ENCODE measurements at places on chromosomes 1 and 21. TPM values are rescaled to one million over a fixed set of nuclear protein-coding genes. Genes with fewer than 3 reads are reported as not detected.
A peak's percentile ranks its signal among the peaks of the same experiment; 100 is the strongest.

PRR9 gene
- total RNA-seq = not detected

EXTL1 gene
- 1.8 TPM for total RNA-seq

EXO1 gene
- total RNA-seq = 6.5 TPM

GCSAML gene
- 0.23 TPM for total RNA-seq

HMGCS2 gene
- not detected for total RNA-seq

GRCh38 chr21:28447462-28447861 lies 545.2 kb downstream of the LTN1 start:
- no peak for DNase-seq

DNA sequence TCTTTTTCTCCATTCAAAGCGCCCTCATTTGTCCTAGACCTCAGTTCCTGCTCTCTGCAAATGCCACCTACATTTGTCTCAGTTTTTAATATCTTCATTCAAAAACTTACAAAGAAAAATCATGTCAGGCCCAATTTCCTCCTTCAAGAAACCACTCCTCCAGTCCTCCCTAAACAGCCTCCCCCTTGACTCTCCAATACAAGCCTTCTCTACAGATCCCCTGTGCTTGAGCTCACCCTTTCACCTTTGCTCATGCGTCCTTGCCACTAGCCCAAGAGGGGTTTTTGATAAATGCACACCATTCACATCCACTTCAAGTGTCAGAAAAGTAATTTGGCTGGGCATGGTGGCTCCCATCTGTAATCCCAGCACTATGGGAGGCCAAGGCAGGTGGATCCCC lies 140.6 kb downstream of the RERE start:
- DNase-seq = no peak

DNA sequence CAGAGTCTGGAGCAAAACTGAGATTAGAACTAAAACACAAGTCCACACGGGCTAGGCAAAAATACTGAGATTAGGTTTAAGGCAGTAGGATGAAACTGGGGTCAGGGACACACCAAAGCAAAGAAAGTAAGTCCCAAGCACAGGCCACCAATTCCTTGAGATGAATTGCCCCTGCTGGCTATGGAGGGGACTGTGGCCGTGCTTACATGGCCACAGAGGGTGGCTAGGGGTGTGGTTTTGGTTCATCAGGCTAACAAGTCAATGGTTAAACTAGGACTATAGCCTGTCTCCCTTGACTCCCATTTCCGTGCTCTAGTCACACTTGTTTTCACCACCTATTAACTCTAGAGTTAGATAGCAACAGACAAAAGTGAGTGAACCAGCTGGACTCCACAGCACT lies 394.8 kb downstream of the PBX1 start:
- no peak for DNase-seq

DNA sequence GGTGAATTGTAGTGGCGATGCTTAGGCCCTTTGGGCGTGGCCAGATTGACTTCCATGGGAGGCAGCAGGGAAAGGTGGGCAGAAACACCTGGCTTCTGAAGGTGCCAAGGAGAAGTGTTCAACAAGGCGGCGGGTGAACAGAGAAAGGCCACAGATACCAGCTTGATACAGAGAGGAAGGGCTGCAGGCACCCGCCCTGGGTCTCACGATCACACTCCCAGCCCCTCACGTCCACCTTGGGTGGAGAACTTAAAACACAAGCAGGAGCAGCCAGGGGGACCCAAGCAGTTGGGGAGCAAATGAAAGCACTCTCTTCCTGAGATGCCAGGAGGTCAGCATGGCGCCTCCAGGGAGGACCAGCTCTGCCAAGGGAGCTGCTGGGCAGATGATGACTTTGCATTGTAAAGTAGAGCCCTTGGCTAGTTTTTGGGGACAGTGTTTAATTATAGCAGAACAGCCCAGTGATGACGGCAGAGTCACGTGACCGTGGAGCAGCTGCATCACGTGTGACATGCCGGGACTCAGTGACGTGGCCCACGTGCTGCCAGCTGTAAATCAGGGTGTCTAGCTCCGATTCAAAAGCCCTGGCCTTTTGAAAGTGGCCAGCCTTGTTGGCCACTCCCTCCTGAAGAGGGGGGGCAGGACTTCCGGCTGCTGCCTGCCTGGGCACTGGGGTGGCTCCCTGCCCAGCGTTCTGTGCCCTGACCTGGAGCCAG lies 19.0 kb downstream of the SLC37A1 start:
- DNase-seq = no peak

DNA sequence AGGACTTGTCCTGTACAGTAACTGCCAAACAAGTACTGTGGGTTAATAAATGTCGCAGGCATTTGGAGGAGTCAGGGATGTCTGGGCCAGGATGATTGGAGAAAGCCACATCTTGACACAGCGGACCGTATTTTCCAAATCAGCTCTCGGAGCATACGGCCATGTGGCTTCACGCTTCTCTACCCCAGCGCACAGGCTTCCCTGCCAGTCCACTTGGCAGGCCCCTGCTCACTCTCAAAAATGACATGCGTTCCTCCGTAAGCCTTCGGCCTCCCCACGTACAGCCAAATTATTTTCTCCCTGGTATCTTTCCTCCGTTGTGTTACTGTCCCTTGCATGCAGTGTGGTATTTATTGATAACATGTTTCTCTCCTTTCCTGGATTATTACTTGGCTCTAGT lies 7.2 kb upstream of the LRRC38 start:
- no peak for DNase-seq

DNA sequence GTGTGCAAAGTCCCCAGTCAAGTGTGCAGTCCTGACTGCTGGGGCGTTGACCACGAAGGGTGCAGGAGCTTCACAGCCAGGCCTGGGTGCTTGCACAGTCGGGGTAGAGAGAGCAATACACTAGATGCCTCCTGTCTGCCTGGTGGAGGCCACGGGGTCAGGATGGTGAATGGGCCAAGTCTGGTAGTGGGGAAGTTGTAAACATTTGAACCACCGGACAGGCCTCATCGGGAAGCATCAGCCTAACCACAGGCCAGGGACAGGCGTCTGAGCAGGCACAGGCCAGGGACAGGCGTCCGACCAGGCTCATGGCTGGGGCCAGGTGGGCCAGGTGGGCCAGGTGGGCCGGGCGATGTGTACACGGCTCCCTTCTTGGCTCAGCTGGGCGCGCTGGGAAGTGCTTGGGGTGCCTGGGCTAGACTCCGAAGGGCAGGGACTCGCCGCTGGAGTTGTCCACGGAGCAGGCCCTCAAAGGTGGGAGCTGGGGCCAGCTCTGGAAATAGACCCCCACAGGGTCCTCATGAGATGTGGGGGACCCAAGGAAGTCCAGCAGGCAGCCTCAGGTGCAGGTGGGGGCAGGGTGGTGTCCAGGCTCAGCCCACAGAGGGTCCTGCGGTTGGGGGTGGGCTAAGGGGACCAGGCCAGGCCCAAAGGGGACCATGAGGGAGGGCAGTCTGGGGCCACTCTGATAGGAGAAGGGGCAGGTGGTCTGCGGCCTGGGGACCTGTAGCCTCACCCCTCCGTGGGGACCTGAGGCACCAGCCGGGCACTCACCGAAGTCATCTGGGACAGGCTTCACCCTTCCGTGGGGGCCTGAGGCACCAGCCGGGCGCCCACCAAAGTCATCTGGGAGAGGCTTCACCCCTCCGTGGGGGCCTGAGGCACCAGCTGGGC lies 15.0 kb downstream of the COL6A1 start:
- peak; percentile 2 for DNase-seq

DNA sequence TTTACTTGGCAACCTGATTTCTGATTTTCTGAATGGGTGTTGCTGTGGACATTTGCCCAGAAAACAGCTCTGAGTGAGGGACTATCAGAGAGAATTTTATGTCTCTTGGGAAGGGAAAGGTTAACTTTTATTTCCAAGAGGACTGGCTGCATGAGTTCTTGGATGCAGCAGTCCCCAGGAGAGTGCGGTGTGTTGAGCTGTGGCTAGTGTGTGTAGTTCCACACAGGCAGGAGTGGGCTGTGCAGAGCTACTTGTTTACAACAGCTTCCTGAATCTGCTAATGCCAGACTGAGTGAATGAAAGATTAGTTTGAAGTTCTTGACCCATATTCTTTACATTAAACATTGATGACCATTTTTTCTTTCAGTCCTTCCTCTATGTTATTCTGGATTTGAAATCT lies 41.0 kb upstream of the APOBEC4 start:
- no peak for DNase-seq

DNA sequence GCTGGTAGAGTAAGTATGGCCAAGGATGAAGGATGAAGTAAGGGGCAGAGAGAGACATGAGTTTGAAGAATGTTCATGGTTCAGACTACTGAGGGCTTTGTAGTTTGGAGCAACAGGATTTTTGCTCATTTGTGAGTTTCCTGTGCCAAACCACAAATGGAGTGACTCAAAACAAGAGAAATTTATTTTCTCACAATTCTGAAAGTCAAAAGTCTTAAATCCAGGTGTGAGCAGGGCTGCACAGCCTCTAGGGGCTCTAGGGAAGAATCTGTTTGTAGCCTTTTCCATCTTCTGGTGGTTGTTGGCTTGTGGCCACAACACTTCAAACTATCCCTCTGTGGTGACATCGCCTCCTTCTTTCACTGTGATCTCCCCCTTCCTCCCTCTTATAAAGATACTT lies 58.9 kb downstream of the RHOU start:
- no peak for DNase-seq

DNA sequence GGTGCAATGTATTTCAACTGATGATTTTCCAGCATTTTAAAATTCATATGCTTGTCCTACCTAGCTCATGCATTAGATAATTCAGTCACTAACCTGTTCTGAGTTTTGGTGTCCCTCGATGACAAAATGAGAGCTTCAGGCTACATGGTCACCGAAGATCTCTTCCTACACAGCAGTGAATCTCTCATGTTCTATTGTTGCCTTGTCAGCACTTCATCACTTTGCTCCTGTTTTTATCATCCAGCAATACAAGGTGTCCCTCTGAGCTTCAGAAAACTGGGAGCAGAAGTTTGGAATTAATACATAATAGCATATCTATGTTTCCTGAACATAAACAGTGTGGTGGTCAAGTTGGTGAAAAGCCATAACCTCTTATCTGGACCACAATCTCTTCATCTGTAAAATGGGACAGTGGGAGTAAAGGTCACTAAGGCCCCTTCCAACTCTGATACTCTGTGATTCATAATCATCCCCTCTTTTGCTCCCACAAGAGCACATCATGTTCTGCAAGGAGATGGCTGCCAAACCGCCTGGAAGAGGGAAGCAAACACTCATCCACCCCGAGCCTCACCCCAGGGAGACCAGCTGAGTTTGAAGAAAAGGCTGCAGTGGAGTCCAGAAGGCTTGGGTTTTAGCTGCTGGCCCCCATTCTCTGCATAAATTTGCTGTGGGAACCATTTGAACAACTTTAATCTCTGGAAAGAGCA lies 137.9 kb upstream of the F3 start:
- DNase-seq = no peak

DNA sequence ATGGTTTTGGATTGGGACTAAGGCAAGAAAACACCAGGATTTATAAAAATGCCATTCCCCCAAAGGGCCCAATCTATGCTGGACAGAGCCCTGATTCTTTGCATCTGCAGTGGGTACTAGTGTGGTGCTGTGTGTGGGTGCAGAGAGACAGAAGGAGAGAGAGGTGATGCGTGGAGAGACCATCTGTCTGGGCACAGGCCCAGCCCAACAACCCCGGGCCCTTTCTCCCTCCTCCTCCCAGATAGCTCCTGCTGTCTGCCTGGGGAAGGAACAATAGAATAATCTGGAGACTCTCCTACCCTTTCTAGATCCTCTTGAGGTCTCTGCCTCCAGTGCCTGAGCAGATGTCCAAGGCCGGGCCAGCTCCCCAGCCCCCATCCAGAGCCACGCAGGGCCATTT lies 15.1 kb downstream of the KIAA1614 start:
- DNase-seq = no peak

GRCh38 chr1:29645586-29645985 lies 409.3 kb downstream of the PTPRU start:
- DNase-seq = peak; percentile 0

DNA sequence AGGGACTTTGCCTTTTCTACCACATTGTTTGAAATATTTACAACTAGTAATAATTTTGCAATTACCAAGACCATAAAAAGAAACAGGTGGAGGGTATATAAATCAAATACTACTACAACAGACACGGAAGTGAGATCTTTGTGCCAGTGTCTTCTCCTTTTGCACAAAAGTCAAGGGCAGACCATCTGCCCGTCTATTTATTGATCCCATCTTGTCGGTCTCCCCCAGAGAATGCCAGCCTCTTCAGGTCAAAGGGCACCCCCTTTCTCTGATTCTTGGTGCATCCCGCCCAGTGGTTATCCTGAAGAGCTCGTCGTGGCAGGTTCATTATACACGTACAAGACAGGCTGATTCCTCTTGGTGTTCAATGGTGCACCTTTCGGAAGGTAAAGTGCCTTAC lies 4.8 kb upstream of the PDE9A start:
- no peak for DNase-seq

DNA sequence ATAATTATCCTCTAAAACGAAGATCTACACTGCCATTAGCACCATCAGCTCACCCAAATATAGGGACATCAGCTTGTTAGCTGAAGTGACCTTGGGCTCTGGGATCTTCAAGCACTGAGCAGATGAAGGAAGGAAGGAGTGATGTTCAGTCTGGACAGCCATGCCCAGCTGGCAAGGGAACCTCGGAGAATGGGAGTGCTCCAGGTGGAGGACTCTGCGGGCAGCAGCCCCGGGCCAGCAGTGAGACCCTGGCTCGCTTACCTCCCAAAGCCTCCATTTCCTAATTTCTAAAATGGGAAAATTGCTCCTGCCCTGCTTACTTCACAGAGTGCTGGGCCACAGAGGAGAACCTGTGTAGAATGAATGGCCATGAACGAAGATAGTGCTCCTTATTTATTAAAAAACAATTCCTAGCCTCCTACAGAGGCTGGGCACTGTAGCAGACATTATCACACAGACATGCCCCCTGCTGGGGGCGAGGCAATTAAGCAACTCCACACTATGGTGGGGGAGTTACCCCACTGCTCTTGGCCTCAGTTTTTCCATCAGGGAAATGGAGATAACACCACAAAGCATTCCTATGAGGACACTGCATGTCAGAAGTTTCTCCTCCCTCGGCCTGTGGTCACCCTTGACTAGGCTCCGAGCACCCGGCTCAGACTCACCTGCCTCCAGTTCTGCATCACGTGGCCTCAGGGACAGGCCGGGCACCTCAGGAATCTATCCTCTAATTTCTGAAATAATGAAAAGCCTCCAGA lies 117.6 kb downstream of the KCNN3 start:
- no peak for DNase-seq

DNA sequence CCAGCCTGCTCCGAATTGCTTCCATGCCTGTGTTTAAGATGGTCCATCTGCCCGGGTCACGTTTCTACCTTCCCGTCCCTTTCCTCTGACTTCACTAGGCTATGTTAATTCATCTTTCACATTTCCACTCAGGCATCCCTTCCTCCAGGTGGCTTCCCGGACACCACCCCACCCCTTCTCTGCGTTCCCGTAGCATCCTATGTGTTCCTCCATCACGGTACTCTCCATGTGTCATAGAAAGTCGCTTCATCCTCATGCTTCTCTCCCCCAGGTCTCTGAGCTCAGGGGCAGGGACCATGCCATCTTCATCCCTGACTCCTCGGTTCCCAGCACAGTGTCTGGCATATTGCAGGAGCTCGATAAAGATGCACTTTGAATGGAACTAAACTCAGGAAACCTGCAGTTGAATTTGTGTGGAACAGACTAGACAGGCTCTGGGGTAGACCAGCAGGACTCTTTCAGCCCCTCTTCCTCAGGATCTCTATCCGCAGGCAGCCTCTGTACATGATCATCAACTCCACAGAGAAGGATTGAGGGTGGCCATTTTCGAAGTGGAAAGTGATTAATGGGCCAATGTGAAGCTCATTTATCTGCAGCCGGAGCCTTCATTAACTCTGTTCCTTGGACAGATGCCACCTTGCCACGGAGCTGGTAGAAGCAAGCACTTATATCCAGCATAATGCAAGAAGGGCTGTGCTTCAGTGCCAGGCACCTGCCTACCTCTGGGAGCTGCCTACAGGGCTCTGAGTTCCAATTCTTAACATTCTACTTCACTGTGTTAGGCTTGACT lies 9.1 kb downstream of the C1orf226 start:
- DNase-seq = no peak

- DNase-seq = no peak
Measured at GRCh38 chr1:233293556-233294446, 1.7 kb downstream of the PCNX2 start.
